Jurkat, Clone E6-1 (cell line): ENCODE measurements at places on chromosomes 2 and 18.

DNA sequence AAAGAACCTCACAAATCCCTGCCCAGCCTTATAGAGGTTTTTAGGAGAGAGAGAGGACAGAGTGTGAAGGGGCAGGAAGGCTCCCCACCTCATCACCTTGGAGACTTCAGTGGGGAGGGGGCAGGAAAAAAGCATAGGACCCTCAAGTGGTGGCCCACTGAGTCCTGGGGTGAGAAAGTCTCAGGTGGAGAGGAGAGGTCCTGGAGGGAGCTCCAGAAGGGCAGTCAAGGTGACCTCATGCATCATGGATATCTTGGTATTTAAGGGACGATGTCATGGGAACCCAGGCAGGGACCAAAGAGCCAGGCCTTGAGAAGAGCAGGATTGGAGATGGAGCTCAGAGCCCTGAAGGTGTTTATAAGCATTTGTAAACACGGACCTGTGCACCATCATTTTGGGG, 204.5 kb downstream of the SLC4A3 start:
- no peak for DNase-seq

- no peak for DNase-seq
These were observed 3.2 kb downstream of the TSHZ1 start for GRCh38 chr18:75213611-75214331.

DNA sequence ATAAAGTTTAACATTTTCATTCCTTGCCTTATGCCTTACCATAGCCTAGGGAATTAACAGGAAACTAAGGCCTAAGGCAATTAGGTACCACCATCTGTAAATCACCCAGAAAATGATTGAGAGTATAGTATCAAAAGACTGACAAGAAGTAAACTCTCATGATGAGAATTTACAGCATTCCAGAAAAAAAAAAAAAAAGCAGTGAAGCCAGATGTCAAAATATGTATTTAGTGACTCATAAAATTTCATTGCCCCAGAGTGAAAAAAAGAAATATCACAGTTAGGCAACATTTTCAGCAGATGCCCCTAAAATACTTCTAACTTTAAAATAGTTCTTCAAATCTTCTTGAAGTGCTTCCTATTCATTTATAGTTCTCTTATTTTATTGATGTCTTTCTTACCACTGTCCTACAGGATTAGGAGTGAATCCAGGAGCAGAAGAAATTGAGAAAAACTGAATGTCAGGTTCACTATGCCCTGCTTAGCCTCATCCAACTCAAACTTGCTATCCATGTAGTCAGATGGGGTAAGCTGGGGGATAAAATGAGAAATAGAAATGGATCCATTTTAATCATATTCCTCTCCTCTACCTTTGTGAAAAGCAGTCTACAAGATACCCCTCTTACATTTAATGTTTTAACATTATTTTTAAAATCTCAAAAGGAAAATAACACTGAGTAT, 57.3 kb upstream of the TANK start:
- DNase-seq, result no peak

- no peak for DNase-seq
These were observed 446 bp upstream of the EFHD1 start for GRCh38 chr2:232632904-232633412.

DNA sequence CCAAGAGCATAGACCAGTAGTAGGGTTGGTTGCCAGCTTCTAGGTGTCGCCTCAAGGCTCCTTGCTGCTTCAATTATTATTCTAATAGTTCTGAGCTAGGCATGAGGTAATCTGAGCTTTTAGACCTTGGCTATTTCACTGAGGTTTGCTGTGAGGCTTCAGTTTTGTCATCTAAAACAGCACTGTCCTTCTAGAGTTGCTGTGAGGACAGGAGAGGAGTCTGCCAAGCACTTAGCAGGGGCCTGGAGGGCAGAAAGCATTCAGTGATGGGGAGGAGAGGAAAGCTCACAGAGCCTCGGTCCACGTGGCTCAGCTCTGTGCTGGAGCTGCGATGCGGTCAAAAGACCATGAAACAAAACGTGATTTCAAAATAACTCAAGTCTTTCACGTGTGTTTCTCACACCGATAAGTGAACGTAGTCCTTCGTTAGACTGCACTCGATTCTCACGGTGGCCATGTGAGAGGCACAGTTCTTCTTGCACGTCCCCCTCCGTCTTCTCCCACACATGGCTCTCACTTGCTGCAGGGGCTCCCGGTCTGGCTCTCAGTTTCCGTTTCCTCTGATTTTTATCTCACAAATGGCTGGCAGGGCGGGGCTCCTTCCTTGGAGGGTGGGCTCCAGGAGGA, 113.7 kb downstream of the B3GNT2 start:
- no peak for DNase-seq
